ENCODE measurements at places on chromosomes 5 and 9.

DNA sequence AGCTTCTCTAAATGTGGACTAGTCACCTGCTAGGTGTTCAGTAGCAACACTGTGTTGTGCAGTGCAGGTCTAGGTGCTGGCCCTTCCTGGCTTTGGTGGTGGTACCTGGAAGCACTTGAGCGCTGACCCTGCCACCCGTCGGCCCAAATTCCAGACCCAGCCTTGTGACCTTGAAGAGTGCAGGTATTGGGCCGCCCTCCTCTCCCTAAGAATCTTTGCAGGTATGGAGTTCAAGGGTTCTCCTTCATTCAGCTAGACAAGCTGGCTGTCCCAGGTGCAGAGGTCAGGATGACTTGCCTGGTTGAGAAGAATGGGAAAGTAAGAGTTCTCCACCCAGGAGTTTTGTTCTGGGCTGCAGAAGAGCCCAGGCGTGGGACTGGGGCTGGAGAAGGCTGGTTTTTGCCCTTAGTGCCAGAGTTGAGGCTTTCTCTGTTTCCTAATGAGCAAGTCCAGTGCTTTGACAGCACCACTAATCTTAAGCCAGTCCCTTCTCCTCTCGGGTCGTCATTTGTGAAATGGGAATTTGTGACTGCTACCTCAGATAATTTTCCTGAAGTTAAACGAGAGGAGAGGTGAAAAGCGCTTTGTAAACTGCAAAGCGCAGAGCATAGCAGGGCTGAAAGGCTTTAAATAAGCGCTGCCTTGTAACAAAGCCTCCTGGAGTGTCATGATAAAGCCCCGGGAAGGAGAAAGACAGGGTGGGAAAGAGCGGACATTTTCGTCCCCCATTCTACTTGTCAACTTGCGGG, 4.0 kb downstream of the FOXE1 start:
- DNase-seq: no peak

DNA sequence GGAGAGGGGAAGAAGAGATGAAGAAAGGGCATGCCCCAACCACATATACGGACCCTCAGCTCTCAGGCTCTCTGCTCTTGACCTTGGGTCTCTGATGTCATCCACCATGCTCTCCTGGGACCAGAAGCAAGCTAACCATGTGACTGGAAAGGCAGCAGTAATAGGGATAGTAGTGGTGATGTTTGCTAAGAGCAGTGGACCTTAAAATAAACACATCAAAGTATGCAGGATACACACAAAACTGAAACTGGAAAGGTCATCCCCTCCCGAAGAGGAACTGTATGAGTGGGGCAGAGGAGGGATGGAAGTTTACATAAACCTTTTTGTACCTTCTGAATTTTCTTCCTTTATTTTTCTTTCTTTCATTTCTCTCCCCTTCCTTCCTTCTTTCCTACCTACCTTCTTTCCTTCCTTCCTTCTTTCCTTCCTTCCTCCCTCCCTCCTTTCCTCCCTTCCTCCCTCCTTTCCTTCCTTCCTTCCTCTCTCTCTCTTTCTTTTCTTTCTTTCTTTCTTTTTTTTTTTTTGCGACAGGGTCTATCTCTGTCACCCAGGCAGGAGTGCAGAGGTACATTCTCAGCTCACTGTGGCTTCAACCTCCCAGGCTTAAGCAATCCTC, 8.1 kb upstream of the PTPN3 start:
- no peak for DNase-seq

DNA sequence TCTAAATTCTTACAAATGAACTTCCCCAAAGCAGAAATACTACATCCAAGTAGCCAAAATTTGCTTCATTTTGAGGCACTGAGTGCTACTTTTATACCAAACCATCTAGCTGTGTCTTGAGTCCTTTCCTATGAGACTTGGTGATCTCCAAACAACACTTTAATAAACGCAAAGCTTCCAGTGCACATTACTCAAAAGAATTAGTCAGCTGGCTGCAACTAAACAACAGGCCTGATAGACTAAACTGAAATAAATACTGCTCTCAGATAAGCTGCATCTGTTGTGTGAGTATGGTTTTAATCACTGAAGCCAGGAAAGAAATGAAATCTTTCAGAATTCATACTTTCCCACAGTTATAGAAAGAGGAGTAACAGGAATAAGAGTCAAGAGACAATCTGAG, 80.3 kb downstream of the VCAN start:
- no peak for DNase-seq

GRCh38 chr5:149837680-149838269, 106.8 kb downstream of the PDE6A start:
- peak; percentile 22 for DNase-seq

DNA sequence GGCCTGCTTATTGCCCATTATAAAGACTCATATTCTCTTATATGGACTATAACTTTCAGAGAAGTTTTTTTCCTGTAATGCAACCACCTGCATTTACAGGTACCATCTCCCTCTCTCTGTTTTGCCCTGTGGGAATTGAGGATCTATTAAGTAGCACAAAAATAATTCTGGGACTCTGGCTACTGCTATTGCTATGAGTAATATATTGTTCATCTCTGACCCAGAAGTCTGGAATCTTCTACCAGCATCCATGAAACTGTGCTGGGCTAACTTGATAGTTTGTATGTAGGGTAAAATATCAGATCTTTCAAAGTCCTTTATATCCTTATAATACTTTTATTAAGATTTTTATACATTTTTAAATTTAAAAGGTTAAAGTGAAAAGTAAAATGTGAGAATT, 607.2 kb downstream of the EFNA5 start:
- no peak for DNase-seq

- no peak for DNase-seq
These were observed 207.3 kb downstream of the CD180 start for GRCh38 chr5:66989286-66989685.

- DNase-seq: no peak
These were observed 25.9 kb downstream of the CCDC171 start for GRCh38 chr9:15578714-15579113.

- DNase-seq: no peak
These were observed 562.2 kb downstream of the HTR1A start for GRCh38 chr5:63400079-63400478.

DNA sequence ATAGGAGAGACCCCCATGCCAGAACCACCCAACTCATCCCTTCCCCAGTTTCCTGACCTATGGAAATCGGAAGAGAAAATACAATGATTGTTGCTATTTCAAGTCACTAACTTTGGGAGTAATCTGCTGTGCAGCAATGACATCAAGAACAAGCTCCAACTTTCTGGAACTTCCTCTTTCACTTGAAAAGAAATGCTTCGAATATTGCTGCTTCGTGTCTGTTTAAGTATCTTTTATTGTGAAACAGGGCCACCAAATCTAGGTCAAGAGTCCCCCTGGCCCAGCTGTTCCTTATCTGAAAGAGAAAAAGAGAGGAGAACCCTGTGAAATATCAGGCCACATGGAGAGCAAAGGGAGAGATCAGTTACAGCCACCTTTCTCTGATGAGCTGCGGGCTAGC, 59.4 kb upstream of the DNAH5 start:
- no peak for DNase-seq

GRCh38 chr5:76425928-76426804, 23.1 kb downstream of the IQGAP2 start:
- DNase-seq: no peak

DNA sequence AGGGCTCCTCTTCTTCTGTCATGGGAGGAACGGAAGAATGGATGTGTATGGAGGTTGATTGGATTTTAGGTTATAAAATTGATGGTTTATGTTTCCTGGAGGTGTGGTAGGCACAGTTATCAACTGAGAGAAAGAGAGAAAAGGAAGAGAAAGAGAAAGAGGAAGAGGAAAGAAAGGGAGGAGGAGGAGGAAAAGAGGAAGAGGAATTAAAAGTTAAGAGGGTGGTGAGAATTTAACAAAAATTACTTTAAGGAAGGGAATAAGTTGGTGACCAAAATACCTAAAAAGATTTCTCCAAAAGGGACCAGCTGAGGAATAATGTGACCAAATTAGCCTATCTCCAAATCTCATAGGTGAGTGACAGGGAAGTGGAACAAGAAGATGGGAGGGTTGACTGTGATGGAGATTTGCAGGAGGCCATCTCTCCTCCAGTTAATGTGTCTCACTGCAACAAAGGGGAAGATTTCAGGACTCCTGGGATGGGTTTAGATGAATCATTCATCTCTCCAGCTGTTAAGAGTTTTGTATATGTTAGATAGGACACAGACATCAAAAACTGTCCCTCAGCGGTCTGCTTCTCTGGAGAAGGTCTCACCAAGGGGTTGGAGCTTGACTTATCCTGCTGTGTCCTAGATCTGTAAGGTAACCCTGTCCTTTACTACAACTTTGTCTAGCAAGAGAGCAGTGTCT, 76.0 kb upstream of the TMC1 start:
- DNase-seq: no peak

DNA sequence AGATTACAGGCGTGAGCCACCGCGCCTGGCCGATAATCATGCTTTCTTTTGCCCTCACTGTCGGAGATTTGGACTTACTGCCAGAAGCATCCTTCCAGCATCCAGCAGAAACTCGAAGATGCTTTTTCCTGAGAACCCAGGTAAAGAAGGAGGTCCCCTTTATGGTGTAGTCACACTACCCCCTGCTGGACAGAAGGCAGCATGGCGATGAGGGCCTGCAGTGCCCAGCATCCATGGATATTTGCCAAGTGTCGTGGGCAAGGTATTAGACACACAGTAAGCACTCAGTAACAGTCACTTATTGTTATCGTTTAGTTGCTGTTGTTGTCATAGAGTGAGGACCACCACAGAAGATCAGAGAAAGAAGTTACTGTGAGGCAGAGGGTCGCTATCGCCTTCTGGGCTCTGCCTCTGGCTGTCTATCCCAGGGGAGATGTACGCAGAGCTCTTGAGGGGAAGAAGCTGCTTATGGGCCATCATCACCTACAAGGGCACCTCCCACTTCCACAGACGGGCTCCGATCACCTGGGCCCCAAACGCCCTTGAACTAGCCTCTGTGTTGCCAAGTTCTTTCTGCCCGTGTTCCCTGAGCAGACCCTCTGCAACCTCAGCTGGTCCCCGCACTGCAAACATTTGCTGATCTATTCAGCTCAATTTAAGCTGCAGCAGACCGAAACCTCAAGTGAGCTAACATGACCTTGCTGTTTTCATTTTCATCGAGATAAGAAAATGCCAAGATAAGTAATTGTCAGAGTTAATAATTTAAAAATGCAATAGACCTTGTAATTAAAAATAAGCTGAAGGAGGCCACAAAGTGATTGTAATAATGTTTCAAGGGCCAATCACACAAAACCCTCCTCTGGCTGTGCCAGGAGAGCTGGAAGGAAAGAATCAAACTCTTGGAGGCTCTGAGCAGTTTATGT, 23.9 kb downstream of the C5orf15 start:
- peak; percentile 39 for DNase-seq

DNA sequence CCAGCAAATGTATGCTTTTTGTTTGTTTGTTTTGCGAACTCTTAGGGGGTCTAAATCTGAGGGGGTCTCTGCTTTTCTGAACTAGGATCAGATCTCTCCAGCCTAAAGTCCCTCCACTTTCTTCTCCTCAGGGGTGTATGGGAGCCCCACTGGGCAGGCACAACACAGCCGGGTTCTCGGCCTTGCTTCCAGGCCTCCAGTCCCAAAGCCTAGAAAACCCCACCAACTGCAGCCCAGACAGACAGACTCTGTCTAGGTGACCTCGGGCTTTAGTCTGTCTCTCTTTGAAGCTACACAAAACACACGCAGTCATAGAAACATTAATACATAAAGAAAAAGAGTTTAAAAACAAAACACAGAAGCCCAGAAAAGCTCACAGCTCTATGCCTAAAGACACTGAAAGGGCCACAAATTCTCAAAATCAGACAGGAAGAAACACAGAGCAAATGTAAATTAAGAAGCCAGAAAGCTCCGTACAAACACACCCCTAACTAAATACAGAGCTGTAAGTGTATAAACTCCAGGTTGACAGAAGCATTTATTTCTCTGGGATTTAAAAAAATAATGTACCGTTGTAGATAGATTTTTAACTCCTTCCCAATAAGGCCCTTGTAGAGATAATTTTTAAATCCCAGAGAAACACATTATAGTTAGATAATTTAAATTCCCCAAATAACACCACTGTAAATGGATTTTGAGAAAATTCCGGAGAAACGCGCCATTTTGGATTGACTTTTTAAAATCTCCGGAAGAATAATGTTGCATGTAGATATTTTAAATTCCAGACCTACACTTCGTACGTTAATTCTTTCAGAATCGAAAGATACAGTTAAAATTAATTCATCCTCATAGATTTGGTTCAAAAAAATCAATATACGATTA, 2.0 kb downstream of the PITX1 start:
- no peak for DNase-seq

DNA sequence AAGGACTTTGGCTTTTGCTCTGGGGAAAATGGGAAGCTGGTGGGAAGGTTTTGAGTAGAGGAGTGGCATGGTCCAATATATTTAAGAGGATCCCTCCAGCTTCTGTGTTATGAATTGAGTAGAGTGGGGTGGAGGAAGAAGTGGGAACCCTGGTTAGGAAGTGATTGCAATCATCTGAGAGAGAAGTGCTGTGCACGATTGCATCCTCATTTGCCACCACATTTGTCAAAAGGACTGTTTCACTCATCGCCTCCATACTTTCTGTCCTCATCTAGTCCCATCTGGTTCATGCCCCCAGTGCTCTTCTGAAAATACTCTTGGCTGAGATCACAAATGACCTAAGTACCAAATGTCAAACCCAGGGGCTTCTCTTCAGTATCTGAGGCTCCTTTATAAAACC, 192.1 kb downstream of the RAB3C start:
- no peak for DNase-seq

- DNase-seq: no peak
These were observed 177.1 kb upstream of the SEMA6A start for GRCh38 chr5:116751684-116752083.

GRCh38 chr5:29702875-29703274, 1490.6 kb upstream of the CDH6 start:
- DNase-seq: no peak

GRCh38 chr9:106885451-106885850, 22.5 kb downstream of the ZNF462 start:
- DNase-seq: no peak

- no peak for DNase-seq
These were observed 628 bp downstream of the ATOSB start for GRCh38 chr9:35114840-35115628.

- no peak for DNase-seq
These were observed 63.4 kb upstream of the SREK1 start for GRCh38 chr5:66080664-66081063.

- no peak for DNase-seq
These were observed 155.0 kb upstream of the TSLP start for GRCh38 chr5:110916381-110917049.
